ENCODE measurements at places on chromosomes 4 and X. TPM values are rescaled to one million over a fixed set of nuclear protein-coding genes. Genes with fewer than 3 reads are reported as not detected.
A peak's percentile ranks its signal among the peaks of the same experiment; 100 is the strongest.

The LYAR gene
- 11.8 TPM for total RNA-seq

The PRDM8 gene
- 8.8 TPM for total RNA-seq

DNA sequence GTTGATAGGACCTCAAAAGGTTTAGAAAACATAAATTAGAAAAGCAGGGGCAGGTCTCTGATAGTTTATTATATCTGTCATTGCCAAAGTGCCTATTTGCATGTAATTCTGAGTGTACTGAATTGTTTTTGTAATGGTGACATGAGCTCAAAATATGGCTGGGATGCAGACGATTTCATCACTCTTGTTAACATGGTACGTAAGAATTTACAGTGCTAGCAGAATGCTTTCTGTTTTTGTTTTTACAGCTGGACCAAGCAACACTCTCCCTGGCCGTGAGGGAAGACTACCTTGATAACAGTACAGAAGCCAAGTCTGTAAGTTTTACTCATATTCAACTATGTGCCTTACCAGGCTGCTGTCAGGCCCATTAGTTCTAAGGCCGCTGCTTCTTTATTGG is 58.1 kb downstream of the PHEX start:
- H3K27ac ChIP-seq, result no peak overlapping the region
- no peaks in the 10 kb centered on the region for H3K36me3 ChIP-seq
- H3K4me3 ChIP-seq, result no peak overlapping the region
- no peaks in the 10 kb centered on the region for H3K4me1 ChIP-seq
- peak; percentile 82 for DNase-seq

The PWWP3B gene
- total RNA-seq, result not detected

GRCh38 chr4:81142744-81143143 is 72.3 kb downstream of the PRKG2 start:
- H3K27me3 ChIP-seq, result no peaks in the 10 kb centered on the region
- H3K27ac ChIP-seq, result no peak overlapping the region
- no peaks in the 10 kb centered on the region for H3K4me1 ChIP-seq
- DNase-seq, result peak; percentile 81

The MTTP gene
- 0.26 TPM for total RNA-seq

DNA sequence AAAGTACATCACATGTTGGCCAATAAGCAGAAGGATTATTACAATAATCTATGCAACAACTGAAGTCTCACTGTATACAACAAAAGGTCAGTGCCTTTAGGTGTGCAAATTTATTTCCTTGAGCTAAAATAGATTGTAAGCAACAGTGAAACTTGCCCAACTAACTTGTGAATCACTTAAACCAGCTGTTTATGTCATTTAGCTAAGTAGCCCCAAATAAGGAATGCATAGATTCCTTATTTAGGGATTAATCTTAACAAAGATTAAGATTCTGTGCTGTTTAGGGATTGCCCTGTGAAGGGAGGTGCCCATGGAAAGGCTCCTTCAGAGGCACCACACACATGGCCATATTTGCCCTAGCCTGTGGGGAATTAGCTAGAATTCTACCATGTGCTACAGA is 168.6 kb downstream of the MAML3 start:
- no peak overlapping the region for H3K27ac ChIP-seq
- H3K27me3 ChIP-seq, result no peaks in the 10 kb centered on the region
- H3K4me1 ChIP-seq, result peaks cover 8% of the 10 kb centered on the region
- no peak overlapping the region for H3K4me3 ChIP-seq
- no peak for DNase-seq

DNA sequence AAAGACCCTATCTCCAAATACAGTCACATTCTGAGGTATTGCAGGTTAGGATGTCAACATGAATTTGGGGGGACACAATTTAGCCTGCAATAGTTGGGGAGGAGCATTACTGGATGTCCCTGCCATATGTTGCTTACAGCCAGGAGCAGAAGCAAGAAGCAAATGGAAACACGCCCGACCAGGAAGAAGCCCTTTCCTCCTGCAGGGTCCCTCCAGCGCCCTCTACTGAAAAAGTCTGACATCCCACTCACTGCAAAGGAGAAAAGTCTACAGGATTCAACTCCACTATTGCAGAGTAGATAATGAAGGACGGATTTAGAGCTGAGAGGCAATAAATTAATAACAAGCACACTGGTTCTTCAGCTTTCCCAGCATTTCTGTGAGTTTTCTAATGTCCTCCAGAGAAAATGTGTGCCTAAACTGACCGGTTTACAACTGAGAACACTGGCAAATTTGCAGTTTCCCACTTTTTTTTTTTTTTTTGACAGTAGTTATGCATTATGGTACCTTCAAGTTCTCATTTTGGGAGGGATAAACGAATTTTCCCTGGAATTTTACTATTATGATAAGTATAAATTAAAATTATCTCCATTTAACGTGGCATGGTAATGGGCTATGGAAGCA is 31.7 kb downstream of the COQ2 start:
- no peak overlapping the region for H3K4me3 ChIP-seq
- H3K27me3 ChIP-seq, result no peaks in the 10 kb centered on the region
- peak; percentile 41 for DNase-seq
- no peaks in the 10 kb centered on the region for H3K36me3 ChIP-seq
- H3K4me1 ChIP-seq, result peaks cover 14% of the 10 kb centered on the region
- H3K27ac ChIP-seq, result no peak overlapping the region

- H3K27ac ChIP-seq, result peak overlapping the region; percentile 75
- H3K27me3 ChIP-seq, result no peaks in the 10 kb centered on the region
- H3K4me1 ChIP-seq, result peaks cover 16% of the 10 kb centered on the region
Observed at GRCh38 chr4:71195924-71196323, 142.9 kb upstream of the SLC4A4 start.

- H3K4me1 ChIP-seq, result no peaks in the 10 kb centered on the region
- no peak overlapping the region for H3K4me3 ChIP-seq
Observed at GRCh38 chr4:10747186-10747585, 62.6 kb upstream of the CLNK start.

The XKRX gene
- total RNA-seq, result under 0.01 TPM

DNA sequence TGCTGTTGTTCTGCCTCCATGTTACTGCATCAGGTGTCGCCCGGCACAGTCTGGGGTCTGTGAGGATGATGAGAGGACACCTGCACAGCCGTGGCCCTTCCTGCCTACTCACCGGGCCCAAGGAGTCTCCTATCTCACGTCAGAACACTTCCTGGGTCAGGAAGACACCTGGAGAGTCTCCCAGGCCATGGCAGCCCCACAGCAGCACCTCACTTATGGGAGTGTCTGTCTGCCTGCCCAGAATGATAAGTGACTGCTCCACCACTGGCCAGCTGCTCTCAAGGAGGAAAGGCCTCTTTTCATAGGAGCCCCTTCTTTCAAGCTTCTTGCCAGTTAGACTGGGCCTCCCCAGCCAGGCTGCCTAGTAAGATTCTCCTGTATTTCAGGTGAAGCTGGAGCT is 56.1 kb downstream of the NELFA start:
- no peak overlapping the region for H3K4me3 ChIP-seq
- no peak overlapping the region for H3K27ac ChIP-seq
- H3K36me3 ChIP-seq, result peaks cover 28% of the 10 kb centered on the region
- no peaks in the 10 kb centered on the region for H3K4me1 ChIP-seq
- no peaks in the 10 kb centered on the region for H3K27me3 ChIP-seq
- no peak for DNase-seq

The GSX2 gene
- 0.33 TPM for total RNA-seq

- H3K4me1 ChIP-seq, result no peaks in the 10 kb centered on the region
- H3K36me3 ChIP-seq, result no peaks in the 10 kb centered on the region
- H3K27me3 ChIP-seq, result no peaks in the 10 kb centered on the region
- no peak overlapping the region for H3K4me3 ChIP-seq
Observed at GRCh38 chrX:94942603-94943002, 1268.6 kb downstream of the FAM133A start.

DNA sequence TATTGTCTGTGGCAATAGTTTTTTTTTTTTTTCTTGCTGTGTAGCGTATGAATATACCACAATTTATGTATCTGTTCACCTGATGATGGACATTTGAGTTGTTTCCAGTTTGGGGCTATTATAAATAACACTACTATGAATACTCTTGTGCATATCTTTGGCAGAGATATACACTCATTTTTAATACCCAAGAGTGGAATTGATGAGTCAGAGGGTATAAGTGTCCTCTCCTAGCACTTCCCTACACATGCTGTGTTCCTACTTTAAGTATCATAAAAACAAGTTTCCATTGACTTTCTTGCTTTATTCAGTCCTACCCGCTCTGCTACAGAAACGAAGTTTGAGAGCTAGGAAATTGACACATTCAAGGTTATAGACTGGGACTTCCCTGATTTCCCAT is 39.8 kb downstream of the XIAP start:
- H3K27ac ChIP-seq, result no peak overlapping the region
- no peaks in the 10 kb centered on the region for H3K4me1 ChIP-seq
- peak; percentile 39 for DNase-seq
- no peaks in the 10 kb centered on the region for H3K36me3 ChIP-seq
- no peaks in the 10 kb centered on the region for H3K27me3 ChIP-seq

DNA sequence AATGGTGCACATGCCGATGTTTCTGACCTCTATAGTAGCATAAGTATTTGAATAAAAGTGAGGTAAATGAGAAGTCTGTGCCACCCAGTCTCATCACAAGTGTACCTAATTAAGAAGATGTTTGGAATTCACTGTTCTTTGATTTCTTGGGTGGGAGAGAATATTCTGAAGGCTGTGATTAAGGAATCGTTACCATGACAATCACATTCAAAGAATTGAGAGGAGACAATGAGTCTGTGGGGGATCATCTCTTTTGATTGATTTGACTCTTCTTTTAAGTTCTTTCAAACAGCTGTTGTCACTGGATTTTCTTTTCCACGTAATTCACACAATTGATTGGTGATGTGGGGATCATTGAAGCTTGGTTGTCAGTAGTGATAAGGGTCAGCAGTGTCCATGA is 18.1 kb downstream of the FHL1 start:
- no peak for DNase-seq
- no peak overlapping the region for H3K27ac ChIP-seq
- H3K36me3 ChIP-seq, result no peaks in the 10 kb centered on the region
- H3K4me3 ChIP-seq, result no peak overlapping the region
- H3K4me1 ChIP-seq, result peaks cover 20% of the 10 kb centered on the region

DNA sequence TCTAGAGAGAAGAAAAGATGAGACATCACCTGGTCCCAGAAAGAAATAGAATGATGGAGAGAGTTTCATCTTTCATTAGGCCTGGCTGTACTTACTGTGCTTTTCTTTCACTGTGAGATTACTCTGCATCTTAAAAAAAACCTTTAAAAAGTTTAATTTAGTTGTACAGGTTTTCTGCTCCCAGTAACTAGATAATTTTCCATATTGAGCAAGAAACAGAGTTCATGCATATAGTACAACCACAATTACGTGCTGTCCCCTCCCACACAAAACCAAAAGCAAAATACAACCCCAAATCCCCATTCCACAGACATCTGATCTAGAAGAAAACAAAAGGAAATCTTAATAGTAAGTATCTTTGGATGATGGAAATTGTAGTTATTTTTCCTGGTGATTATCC is 371.2 kb downstream of the SH2D1A start:
- DNase-seq, result no peak
- H3K4me3 ChIP-seq, result no peak overlapping the region
- no peaks in the 10 kb centered on the region for H3K4me1 ChIP-seq
- no peak overlapping the region for H3K27ac ChIP-seq
- no peaks in the 10 kb centered on the region for H3K27me3 ChIP-seq

The HS3ST1 gene
- not detected for total RNA-seq

The DUX4 gene
- not detected for total RNA-seq

DNA sequence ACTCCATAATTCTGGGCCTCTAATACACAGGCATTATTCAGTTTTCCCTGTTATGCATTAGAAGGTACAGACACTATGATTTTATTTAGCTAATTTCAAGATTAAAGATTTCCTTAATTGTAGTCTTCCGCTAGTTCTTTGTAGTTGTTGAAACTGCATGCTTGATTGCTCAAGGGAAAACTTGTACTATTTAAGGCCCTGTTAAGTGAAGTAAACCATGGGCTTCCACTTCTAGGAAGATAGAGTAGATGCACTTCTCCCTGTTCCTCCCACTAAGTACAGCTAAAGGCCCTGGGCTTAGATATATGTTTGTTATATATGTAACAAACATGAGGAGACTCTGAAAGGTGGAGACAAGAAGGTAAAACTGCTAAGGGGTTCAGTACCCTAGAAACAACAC is 215.8 kb upstream of the LEF1 start:
- H3K4me1 ChIP-seq, result no peaks in the 10 kb centered on the region
- no peak overlapping the region for H3K27ac ChIP-seq
- no peak for DNase-seq
- no peaks in the 10 kb centered on the region for H3K36me3 ChIP-seq
- no peaks in the 10 kb centered on the region for H3K27me3 ChIP-seq

GRCh38 chrX:146602246-146602645 is 207.3 kb upstream of the CXorf51B start:
- no peak overlapping the region for H3K4me3 ChIP-seq
- no peaks in the 10 kb centered on the region for H3K36me3 ChIP-seq
- H3K27me3 ChIP-seq, result no peaks in the 10 kb centered on the region
- no peaks in the 10 kb centered on the region for H3K4me1 ChIP-seq

The TEX13B gene
- not detected for total RNA-seq

DNA sequence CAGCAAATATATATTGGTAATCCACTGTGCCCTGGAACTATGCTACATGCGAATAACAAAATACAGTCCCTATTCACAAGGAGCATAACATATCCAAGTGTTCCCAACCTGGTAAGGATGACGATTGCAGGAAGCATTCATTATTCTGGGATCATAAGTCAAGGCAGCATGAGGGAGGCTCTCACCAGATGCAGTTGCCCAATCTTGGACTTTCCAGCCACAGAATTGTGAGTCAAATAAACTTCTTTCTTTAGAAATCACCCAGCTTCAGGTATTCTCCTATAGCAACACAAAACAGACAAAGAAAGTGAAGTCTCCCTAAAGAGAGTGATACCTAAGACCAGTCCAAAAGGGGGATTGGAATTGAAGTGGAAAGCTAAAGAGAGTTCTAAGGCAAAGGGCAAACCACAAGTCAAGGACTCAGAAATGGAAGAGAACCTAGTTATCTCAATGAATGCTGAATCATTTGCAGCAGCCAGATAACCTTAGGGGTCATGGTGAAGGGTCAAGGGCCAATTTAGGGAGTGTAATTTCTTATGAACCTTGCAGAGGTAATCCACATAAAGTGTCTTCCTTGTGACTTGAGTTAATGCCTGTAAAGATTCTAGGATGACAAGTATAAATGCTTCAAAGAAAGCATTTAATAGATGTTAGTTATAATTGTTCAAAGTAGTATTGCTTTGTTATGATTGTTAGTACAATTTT is 103.1 kb upstream of the PCDH7 start:
- no peaks in the 10 kb centered on the region for H3K4me1 ChIP-seq
- H3K27ac ChIP-seq, result no peak overlapping the region
- peak; percentile 21 for DNase-seq
- H3K36me3 ChIP-seq, result no peaks in the 10 kb centered on the region
- H3K4me3 ChIP-seq, result no peak overlapping the region

GRCh38 chr4:36327400-36327799 is 46.0 kb downstream of the DTHD1 start:
- H3K36me3 ChIP-seq, result no peaks in the 10 kb centered on the region
- H3K4me1 ChIP-seq, result no peaks in the 10 kb centered on the region
- DNase-seq, result no peak
- no peak overlapping the region for H3K27ac ChIP-seq
- no peaks in the 10 kb centered on the region for H3K27me3 ChIP-seq

The MAGEE1 gene
- total RNA-seq, result 1.2 TPM

- H3K27me3 ChIP-seq, result no peaks in the 10 kb centered on the region
- H3K27ac ChIP-seq, result no peak overlapping the region
- no peak overlapping the region for H3K4me3 ChIP-seq
- H3K4me1 ChIP-seq, result peaks cover 16% of the 10 kb centered on the region
- H3K36me3 ChIP-seq, result no peaks in the 10 kb centered on the region
Observed at GRCh38 chrX:65689377-65689776, 21.9 kb downstream of the MSN start.

The DGAT2L6 gene
- not detected for total RNA-seq

The OTUD5 gene
- 33.0 TPM for total RNA-seq

All from fibroblast of lung (primary cell).